Omental fat pad (tissue), 4 donors: ENCODE measurements at places on chromosomes 5 and 9. TPM values are rescaled to one million over a fixed set of nuclear protein-coding genes. Genes with fewer than 3 reads are reported as not detected.

GRCh38 chr9:115167175-115167574 is 49.2 kb upstream of the TNC start:
- no peak for DNase-seq

- no peak for DNase-seq
These were observed 64.9 kb downstream of the SEMA4D start for GRCh38 chr9:89432986-89433530.

- no peak for DNase-seq
These were observed 983.0 kb upstream of the PTPRD start for GRCh38 chr9:11595756-11596155.

GRCh38 chr9:35563791-35564197 is 41.3 kb upstream of the TESK1 start:
- DNase-seq: no peak

GRCh38 chr5:180133060-180133459 is 61.5 kb upstream of the RNF130 start:
- no peak for DNase-seq

- no peak for DNase-seq
These were observed 14.9 kb downstream of the CDHR2 start for GRCh38 chr5:176564002-176564401.

GRCh38 chr9:98960409-98960808 is 16.7 kb downstream of the COL15A1 start:
- no peak for DNase-seq

DNA sequence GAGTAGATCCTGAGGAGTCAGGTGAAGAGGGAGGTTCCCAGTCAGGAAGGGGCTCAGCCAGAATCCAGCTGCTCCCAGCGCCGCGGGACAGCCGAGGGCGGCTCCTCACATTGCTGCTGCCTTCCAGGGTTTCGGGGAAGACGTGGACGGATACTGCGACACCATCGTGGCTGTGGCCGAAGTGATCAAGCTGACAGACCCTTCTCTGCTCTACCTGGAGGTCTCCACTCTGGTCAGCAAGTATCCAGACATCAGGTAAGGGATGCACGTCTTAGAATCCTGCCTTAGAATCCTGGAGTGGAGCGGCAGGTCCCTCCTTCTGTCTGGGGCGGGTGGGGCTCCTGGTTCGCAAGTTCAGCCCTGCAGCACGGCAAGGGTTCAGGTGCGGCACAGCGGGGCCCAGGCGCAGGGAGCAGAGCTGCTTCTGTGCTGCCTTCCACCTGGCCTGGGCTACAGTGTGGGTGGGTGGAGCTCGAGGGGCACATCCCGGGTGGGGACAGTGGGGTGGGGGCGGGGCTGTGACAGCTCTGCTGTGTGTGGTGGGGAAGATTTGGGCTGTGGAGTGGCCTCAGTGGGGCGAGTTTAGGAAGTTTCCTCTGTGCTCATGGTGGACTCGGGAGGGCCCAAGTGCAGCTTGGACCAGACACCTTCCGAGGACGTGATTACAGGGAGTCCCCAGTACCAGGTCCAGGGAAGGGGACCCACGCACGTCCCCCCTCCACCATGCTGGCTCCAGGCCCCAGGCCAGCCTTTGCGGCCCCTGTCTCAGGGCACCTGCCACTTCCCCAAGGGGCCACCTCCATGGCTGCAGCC is 22.8 kb downstream of the EXOC3 start:
- DNase-seq: no peak

DNA sequence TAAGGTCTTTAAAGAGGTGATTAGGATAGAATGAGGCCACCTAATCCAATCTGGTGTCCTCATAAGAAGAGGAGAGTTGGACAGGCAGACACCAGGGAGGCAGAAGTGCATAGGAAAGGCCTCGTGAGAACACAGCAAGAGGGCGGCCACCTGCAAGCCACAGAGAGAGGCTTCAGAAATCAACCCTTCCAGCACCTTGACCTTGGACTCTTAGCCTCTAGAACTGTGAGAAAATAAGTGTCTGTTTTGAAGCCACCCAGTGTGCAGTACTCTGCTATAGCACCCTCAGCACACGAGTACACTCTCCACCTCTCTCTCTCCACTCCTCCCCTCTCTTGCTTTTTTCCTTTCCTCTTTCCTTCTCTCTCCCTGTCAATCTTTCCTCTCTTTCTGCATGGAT is 26.8 kb downstream of the NIPAL4 start:
- no peak for DNase-seq

Gene VLDLR
- 19.8 TPM for total RNA-seq

Gene GAS1
- total RNA-seq: 109 TPM

Gene C9orf153
- total RNA-seq: 2.8 TPM

Gene GALNT12
- 1.6 TPM for total RNA-seq
